ENCODE measurements at places on chromosomes 16 and 17.

DNA sequence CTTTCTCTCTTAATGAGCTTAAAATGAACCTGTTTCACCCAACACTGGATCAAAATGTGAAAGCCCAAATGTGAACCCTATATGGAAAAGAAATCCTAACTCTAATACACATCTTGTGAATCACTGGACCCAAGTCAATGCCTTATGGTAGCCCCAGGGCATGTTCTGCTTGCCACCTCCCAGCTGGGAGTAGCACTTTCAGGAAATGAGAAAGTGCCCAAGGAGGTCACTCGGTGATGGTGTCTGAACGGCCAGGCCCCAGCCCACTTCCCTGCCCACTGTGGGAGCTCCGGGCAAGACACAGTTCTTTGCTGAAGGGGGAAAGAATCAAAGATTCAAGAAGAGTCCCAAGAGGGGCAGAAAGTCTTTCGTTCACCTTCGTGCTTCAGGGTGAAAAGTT, 46.1 kb downstream of the GTF3C1 start:
- no peaks in the 10 kb centered on the region for H3K4me1 ChIP-seq
- no peak for DNase-seq
- no peak overlapping the region for H3K4me3 ChIP-seq

DNA sequence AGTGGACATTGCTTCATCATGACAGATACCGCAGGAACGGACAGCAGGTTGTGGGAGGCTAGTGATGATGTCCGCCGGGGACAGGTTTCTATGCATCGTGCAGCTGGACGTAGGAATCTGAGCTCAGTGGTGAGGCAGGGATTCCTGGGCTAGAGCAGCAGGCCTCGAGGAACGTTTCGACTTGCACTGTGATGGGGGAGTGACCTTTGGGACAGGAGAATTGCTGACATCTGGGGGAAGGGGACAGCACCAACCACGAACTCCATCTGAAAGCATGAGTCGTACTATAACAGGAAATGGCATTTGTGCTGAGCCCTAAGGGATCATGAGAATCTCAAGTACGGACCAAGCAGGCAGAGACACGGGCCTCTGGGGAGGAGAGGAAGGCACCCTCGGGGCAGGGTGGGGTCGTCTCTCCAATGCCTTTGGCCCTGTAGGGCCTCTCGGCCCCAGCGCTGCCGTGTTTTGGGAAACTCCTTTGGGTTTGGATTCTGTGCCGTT, 65.8 kb upstream of the ENDOV start:
- no peak overlapping the region for H3K4me3 ChIP-seq
- no peaks in the 10 kb centered on the region for H3K27me3 ChIP-seq
- H3K4me1 ChIP-seq: no peaks in the 10 kb centered on the region
- peaks cover 91% of the 10 kb centered on the region for H3K36me3 ChIP-seq

DNA sequence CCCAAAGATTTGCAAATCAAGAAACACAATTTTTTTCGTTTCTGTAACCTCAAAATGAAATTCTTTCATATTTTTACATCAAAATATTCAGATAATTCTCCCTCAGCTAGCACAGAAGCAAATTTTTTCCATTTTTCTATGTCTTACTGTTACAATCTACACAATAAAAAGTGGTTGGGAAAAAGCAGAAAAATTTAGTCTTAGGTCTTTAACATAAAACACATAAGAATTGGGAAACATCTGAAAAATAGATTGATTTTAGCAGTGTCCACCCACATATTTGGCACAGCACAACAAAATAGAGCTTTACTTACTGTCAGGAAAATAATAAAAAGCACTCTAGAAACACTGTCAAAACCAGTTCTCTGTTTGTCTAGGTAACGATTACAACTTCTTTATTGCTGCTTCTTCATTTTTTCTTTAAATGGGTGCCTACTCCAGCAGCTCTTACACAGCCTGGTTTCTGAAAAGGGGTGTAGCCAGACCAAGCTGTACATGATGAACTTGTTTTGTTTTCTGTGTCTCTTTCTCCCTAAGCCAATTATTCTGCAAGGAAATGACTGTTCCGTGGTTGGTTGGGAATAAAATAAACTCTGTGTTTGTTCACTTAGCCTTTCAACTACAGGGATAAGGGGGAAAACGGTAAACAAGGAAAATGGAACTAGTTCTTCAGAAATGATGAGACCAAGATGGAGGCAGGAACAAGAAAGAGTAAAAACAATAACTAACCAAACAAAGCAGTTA, at the start of gene ABCA6:
ABCA6 (minus strand) TSS at position 465 of the 744 bp plus-strand sequence. CDS start 1,192 bp downstream, outside the sequence.
- H3K4me1 ChIP-seq: no peaks in the 10 kb centered on the region
- no peak within 1 kb of the TSS for H3K4me3 ChIP-seq
- H3K36me3 ChIP-seq: no peaks in the 10 kb centered on the region
- DNase-seq: no peak

- H3K36me3 ChIP-seq: peaks cover 7% of the 10 kb centered on the region
- H3K27me3 ChIP-seq: peaks cover 23% of the 10 kb centered on the region
- no peak overlapping the region for H3K27ac ChIP-seq
- no peak overlapping the region for H3K4me3 ChIP-seq
- no peak for DNase-seq
These were observed 27.9 kb upstream of the RAI1 start for GRCh38 chr17:17653343-17653742.

- H3K4me3 ChIP-seq: no peak overlapping the region
- DNase-seq: no peak
- peaks cover 5% of the 10 kb centered on the region for H3K36me3 ChIP-seq
- H3K27ac ChIP-seq: no peak overlapping the region
These were observed 22.1 kb downstream of the FOXF1 start for GRCh38 chr16:86532526-86532815.

- H3K27me3 ChIP-seq: no peaks in the 10 kb centered on the region
- H3K4me1 ChIP-seq: peaks cover 7% of the 10 kb centered on the region
- H3K36me3 ChIP-seq: no peaks in the 10 kb centered on the region
- H3K4me3 ChIP-seq: no peak overlapping the region
These were observed 104.5 kb downstream of the SNX29 start for GRCh38 chr16:12081048-12081404.

DNA sequence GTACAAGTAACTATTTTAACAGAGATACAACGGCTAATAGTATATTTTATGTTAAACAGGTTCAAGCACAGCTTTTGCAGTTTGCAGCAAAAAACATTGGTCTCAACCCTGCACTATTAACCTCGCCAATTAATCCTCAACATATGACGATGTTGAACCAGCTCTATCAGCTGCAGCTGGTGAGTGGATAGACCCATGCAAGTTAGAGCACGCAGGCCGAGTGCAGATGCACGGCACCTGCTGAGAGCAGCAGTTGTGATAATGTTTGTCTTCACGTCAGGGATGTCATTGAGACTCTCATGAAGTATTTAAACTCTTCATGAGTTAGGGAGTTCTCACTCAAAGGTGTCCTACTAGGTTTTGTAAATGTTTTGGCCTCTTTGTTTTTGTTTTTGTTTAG, 45.6 kb downstream of the TMC6 start:
- peaks cover 70% of the 10 kb centered on the region for H3K36me3 ChIP-seq
- H3K27ac ChIP-seq: no peak overlapping the region
- H3K27me3 ChIP-seq: no peaks in the 10 kb centered on the region
- no peak overlapping the region for H3K4me3 ChIP-seq

GRCh38 chr16:69250081-69250480, 61.1 kb upstream of the VPS4A start:
- no peak overlapping the region for H3K27ac ChIP-seq
- no peaks in the 10 kb centered on the region for H3K27me3 ChIP-seq
- peaks cover 18% of the 10 kb centered on the region for H3K36me3 ChIP-seq
- no peak overlapping the region for H3K4me3 ChIP-seq
- DNase-seq: no peak
- no peaks in the 10 kb centered on the region for H3K4me1 ChIP-seq

- no peaks in the 10 kb centered on the region for H3K36me3 ChIP-seq
- no peak overlapping the region for H3K4me3 ChIP-seq
- peaks cover 12% of the 10 kb centered on the region for H3K27me3 ChIP-seq
- H3K27ac ChIP-seq: no peak overlapping the region
These were observed 15.6 kb upstream of the CLEC10A start for GRCh38 chr17:7095625-7096024.

DNA sequence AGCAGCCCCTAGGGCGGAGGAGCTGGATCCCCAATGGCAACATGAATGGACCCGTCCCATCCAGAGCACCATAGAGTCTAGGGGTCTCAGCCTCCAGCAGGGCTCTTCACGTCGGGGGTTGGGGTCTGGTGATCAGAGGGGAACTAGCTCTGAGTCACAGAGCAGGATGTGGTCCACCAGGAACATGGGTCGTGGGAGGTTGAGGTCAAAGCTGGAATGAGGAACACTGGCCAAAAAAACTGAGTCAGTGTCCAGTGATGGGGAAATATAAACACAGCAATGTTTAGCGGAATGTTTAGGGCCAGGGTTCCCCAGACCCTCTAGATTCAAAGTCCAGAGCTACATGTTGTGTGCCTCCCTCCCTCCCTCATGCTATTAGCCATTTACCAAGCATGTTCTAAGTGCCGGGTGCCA, 79.1 kb upstream of the C16orf82 start:
- peak overlapping the region; percentile 99 for H3K27ac ChIP-seq
- DNase-seq: no peak
- no peak overlapping the region for H3K4me3 ChIP-seq
- peaks cover 6% of the 10 kb centered on the region for H3K27me3 ChIP-seq
- peaks cover 10% of the 10 kb centered on the region for H3K36me3 ChIP-seq

DNA sequence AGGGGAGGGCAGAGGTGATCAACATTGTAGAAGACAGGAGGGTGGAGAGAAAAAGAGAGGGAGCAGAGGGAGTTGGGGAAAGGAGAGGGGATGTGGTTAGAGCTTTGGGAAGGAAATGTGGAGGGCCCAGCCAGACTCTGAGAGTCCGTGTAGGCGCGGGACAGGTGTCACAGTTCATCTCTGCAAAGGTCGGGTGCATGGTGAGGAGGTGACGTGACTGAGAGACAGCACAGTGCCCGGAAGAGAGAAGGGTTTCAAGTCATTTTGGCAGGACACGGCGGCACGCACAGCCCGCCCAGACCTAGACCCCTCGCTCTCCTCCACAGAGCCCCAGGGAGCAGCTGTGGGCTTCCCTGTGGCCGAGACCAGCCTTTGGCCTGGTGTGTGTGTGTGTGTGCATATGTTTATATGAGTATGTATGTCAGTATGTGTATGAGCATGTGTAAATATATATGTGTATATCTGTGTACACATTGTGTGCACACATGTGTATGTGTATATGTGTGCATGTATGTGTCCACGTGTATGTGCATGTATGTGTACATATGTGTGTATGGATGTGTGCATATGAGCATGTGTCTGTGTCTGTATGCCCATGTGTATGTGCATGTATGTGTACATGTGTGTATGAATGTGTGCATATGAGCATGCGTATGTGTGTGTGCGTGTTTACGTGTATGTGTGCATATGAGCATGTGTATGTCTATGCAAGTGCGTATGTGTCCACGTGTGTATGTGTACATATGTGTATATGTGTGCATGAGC, 104.6 kb downstream of the SEC14L1 start:
- peaks cover 8% of the 10 kb centered on the region for H3K4me1 ChIP-seq
- no peaks in the 10 kb centered on the region for H3K36me3 ChIP-seq
- no peak overlapping the region for H3K4me3 ChIP-seq
- H3K27me3 ChIP-seq: peaks cover 23% of the 10 kb centered on the region

DNA sequence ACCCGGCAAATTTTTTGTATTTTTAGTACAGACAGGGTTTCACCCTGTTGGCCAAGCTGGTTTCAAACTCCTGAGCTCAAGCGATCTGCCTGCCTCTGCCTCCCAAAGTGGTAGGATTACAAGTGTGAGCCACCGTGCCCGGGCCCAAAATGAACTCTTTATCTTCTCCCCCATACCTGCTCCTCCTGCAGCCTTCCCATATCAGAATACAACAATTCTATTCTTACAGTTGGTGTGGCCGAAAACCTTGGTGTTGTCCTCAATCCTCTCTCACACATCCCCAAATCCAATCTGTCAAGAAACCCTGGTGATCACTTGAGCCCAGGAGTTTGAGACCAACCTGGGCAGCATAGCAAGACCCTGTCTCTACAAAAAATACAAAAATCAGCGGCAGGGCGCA, 19.5 kb upstream of the SPN start:
- no peaks in the 10 kb centered on the region for H3K27me3 ChIP-seq
- no peaks in the 10 kb centered on the region for H3K36me3 ChIP-seq
- H3K27ac ChIP-seq: no peak overlapping the region
- DNase-seq: no peak

DNA sequence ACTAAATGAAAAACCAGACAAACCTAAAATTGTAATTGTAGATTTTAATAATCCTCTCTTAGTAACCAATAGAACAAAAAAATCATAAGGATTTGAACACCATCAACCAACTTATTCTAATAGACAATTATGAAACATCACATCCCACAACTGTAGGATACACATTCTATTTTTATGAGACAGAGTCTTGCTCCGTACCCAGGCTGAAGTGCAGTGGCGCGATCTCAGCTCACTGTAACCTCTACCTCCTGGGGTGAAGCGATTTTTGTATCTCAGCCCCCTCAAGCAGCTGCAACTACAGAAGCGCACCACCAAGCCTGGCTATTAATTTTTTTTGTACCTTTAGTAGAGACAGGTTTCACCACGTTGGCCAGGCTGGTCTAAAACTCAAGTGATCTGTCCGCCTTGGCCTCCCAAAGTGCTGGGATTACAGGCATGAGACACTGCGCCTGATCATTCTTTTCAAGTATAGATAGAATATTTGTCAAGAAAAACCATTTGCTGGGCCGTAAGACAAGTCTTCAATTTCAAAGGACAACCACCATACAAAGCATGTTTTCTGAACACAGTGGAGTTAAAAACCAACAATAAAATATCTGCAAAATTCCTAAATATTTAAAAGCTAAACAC, 49.8 kb downstream of the CREBBP start:
- H3K27me3 ChIP-seq: no peaks in the 10 kb centered on the region
- H3K4me3 ChIP-seq: no peak overlapping the region
- no peak for DNase-seq
- H3K4me1 ChIP-seq: peaks cover 30% of the 10 kb centered on the region
- peaks cover 16% of the 10 kb centered on the region for H3K36me3 ChIP-seq

DNA sequence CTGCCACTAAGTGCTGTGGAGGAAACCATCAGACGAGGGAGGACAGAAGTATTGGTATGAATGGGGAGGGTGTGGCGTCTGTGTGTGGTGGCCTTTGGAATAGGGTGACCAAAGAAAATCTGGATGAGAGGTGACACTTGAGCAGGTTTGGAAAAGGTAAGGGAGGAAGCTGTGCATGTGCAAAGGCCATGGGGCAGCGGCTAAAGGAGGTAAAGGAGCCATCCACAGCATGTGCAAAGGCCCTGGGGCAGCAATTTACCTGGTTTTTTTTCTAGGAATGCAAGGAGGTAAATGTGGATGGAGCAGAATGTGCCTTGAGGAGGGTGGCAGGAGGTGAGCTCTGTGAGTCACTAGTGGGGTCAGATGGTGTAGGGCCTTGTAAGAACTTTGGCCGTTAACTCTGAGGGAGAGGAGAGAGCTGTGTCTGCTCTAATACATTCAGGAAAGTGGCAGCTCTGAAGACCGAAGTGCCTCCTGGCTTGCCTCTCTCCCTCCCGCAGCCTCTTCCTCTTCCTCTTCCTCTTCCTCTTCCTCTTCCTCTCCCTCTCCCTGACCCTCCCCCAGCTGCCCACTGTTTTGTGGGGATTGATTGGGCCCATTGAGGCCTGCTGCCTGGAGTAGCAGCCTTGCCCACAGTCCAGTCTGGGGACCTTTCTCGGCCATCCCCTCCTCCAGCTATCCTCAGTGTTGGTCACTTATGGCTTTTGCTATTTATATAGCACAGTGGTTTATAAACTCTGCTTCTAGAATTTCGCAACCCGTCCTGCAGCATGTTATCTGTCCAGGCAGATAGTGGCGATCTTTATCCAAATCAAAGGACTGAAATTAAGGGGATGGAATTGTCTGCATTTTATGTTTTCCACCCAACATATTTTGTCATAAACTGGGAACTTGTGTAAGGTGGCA, 38.7 kb downstream of the CMIP start:
- H3K27me3 ChIP-seq: no peaks in the 10 kb centered on the region
- H3K4me3 ChIP-seq: no peak overlapping the region
- H3K36me3 ChIP-seq: peaks cover 6% of the 10 kb centered on the region
- H3K27ac ChIP-seq: peak overlapping the region; percentile 53
- H3K4me1 ChIP-seq: peaks cover 64% of the 10 kb centered on the region
- DNase-seq: no peak

GRCh38 chr16:72995151-72995881, 52.6 kb downstream of the ZFHX3 start:
- H3K4me3 ChIP-seq: no peak overlapping the region
- peaks cover 32% of the 10 kb centered on the region for H3K4me1 ChIP-seq
- H3K36me3 ChIP-seq: peaks cover under 1% of the 10 kb centered on the region
